ENCODE measurements at places on chromosomes 7 and 10.

GRCh38 chr7:40447345-40447744 lies 312.5 kb downstream of the SUGCT start:
- no peak for DNase-seq

- DNase-seq = no peak
Measured at GRCh38 chr10:11578802-11579255, 32.6 kb downstream of the USP6NL start.

DNA sequence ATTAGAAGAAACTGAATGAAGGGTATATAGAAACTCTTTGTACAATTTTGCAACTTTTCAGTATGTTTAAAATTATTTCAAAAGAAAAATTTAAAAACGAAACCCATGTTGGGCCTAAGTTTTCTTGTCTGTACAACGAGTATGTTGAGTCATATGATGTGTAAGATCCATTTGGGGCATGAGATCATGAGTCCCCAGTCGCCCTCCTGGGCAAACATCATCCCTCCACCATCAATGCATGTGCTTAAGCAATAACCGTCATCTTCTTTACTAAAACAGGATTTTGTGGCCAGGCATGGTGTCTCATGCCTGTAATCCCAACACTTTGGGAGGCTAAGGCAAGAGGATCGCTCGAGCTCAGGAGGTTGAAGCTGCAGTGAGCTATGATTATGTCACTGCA lies 54.2 kb upstream of the CDCA7L start:
- no peak for DNase-seq

DNA sequence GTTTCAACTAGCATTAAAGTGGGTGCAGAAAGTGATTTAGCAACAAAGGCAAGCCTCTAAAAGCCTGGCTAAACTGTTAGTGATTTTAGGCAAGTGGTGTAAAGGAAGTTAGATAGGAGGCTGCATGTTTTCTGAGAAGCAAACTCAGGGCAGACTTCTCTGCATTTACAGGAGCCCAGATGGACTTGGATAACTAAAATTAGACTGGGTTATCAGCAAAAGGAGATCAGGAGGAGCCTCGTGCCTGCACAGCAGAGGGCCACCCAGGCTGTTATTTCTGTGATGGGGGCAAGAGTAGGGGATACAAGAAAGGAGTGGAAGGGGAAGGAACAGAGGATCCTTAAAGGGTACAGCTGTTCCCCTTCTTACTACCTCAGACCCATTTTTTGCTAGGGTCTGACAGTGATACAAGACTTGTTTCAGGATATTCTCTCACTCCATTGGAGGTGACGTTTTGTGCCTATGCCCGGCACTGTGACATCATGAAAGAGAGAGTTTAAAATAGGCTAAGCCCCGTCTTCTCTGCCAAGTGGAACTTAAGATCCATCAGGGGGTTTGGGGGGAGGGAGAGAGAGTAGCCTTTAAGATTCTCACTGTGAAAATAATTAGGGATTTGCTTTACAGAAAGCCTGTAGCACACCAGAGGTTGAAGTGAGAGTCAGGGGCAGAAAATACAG lies 49.6 kb upstream of the PDCD4 start:
- no peak for DNase-seq

DNA sequence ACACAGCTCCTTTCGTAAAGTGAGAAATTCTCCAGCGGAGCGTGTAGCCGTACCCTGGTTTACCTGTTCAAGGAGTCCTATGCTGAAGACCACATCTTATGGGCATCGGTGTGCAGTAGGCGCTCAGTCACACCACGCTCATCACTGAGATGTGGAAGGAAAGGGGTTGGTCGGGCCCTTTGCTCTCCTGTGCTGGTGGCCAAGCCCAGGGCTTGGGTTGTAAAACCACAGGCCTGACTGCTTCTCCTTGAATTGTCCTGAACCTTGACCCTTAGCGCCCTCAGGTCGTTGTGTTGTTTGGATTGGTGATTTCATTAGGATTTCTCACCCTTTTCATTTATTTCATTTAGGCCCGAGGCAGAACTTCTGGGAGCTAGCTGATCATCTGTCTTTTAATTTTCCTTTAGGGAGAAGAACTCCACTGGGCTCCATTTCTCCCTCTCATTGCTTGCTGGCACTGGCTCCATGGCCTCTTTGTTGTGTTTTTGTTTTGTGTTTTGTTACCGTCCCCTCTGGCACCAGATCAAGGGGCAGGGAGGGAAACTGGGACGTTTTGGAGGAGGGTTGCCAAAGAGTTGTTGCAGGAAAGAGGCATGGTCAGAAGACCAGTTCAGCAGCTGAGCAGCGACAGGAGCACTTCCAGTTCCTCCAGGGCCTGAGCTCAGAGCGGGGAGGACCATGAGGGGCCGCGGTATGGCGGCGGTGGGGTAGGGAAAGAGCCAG lies 511.4 kb upstream of the GALNT17 start:
- DNase-seq = no peak

GRCh38 chr7:39987641-39988347 lies 37.7 kb downstream of the CDK13 start:
- DNase-seq = peak; percentile 45

GRCh38 chr7:99314504-99314903 lies 11.2 kb upstream of the ARPC1A start:
- DNase-seq = no peak

All from dorsolateral prefrontal cortex (tissue), 122 donors.